Upper lobe of right lung (tissue), 1 donor: ENCODE measurements at places on chromosomes 1 and 21.

GRCh38 chr1:37901893-37902225 is 42.5 kb upstream of the MTF1 start:
- no peak overlapping the region for H3K4me3 ChIP-seq
- DNase-seq, result no peak
- no peaks in the 10 kb centered on the region for H3K36me3 ChIP-seq
- H3K27me3 ChIP-seq, result no peaks in the 10 kb centered on the region
- peaks cover 9% of the 10 kb centered on the region for H3K4me1 ChIP-seq

DNA sequence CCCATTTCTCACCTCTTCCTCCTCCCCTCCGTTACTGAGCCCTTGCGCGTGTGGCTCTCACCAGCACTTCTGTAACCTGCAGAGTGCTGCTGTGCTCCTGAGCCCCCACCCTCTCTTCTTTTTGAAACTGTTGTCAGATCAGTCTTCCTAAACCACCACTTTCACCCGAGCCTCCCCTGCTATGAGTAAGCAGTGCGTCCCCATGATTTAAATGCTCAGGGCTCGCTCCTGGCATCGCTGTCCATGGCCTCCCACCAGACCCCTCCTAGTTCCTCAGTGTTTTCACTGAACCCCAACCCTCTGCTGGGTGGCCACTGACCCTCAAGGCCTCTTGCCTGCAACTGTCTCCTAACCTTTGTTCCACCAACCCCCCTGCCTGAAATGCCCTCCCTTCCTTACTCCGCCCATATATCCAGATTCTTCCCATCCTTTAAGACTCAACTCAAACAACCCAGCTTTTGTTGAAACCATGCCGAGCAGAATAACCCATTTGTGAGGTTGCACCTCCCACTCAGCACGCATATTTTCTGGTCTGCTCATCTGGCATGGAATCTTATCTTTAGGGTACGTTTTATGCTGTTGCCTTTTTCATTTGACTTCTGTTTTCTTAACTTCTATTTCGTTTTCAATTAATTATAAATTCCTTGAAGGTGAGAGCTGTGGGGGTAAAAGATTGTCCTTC is 64.5 kb upstream of the FAM3B start:
- H3K4me3 ChIP-seq, result no peak overlapping the region
- H3K27ac ChIP-seq, result no peak overlapping the region
- peaks cover 3% of the 10 kb centered on the region for H3K4me1 ChIP-seq
- no peak for DNase-seq
- H3K36me3 ChIP-seq, result peaks cover 3% of the 10 kb centered on the region
- no peaks in the 10 kb centered on the region for H3K27me3 ChIP-seq

GRCh38 chr1:165851034-165851658 is 23.7 kb downstream of the UCK2 start:
- H3K27ac ChIP-seq, result no peak overlapping the region
- peaks cover 7% of the 10 kb centered on the region for H3K4me1 ChIP-seq
- no peaks in the 10 kb centered on the region for H3K27me3 ChIP-seq
- H3K4me3 ChIP-seq, result no peak overlapping the region
- no peak for DNase-seq

DNA sequence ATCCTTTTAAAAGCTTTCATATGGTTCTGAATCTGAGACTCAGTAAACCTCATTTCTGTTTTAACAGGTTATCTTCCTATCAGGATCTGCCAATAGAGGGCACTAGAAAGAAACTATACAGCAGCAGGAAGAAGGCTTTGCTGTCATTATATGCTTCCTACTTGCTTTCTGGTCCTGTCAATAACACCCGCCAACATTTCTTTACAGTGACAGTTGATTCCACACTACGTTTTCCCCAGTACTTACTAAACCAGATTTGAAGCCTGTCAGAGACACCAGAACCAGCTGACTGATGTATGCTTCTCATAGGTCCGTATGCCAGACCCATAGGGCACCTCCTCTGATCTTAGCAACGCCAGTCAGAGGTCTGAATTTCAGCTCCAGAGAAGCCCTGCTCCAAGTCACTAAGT is 341.0 kb upstream of the NEGR1 start:
- no peak for DNase-seq
- no peaks in the 10 kb centered on the region for H3K4me1 ChIP-seq
- H3K27ac ChIP-seq, result no peak overlapping the region
